ENCODE measurements at places on chromosomes 2 and 18. TPM values are rescaled to one million over a fixed set of nuclear protein-coding genes. Genes with fewer than 3 reads are reported as not detected.

GRCh38 chr18:56112984-56113383 lies 525.0 kb upstream of the TCF4 start:
- DNase-seq: no peak

GRCh38 chr18:658001-658946 lies 821 bp downstream of the TYMS start:
- peak; percentile 93 for DNase-seq

- no peak for DNase-seq
Measured at GRCh38 chr2:109423556-109424359, 190.0 kb downstream of the SEPTIN10 start.

Gene UGT1A5
- polyA plus RNA-seq: not detected

DNA sequence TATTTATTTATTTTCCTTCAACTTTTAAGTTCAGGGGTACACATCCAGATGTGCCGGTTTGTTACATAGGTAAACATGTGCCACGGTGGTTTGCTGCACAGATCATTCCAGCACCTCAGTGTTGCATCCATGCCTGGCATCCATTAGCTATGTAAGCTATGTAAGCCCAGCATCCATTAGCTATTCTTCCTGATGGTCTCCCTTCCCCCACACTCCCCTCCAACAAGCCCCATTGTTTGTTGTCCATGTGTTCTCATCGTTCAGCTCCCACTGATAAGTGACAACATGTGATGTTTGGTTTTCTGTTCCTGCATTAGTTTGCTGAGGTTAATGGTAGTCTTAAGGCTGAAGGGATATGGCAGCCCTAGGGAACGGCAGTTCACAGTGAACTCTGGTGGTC lies 203.4 kb downstream of the CTNNA2 start:
- no peak for DNase-seq

Gene RAPGEF4
- polyA plus RNA-seq: 2.5 TPM

DNA sequence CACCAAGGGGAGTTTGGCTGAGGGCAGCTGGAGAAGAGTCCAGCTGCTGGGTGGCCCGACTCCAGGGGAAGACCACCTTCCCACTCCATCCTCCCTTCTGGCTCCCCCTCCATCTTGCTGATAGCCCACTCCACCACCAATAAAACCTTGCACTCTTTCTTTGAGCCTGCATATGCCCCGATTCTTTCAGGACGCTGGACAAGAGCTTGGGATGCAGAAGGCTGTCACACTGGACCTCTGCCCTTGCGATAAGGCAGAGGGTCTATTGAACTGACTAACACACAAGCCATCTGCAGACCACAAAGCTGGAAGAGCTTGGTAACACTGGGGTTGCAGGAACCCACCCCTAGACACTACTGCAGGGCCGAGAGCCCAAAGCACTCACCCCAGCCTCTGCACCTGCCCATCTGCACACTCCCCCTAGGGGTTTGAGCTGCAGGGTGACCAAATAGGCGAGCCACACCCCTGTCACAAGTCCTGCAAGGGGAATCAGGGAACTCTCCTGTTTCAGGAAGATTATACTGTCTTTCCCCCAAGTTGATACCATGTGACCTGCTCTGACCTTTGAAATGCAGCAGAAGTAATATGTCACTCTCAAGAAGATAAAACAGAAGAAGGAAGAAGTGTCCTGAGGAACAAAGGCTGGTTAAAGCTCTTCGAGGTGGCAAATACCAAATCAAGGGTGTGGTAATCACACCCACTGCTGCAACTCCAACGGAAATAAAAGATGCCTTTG lies 70.5 kb downstream of the SMAD4 start:
- no peak for DNase-seq

DNA sequence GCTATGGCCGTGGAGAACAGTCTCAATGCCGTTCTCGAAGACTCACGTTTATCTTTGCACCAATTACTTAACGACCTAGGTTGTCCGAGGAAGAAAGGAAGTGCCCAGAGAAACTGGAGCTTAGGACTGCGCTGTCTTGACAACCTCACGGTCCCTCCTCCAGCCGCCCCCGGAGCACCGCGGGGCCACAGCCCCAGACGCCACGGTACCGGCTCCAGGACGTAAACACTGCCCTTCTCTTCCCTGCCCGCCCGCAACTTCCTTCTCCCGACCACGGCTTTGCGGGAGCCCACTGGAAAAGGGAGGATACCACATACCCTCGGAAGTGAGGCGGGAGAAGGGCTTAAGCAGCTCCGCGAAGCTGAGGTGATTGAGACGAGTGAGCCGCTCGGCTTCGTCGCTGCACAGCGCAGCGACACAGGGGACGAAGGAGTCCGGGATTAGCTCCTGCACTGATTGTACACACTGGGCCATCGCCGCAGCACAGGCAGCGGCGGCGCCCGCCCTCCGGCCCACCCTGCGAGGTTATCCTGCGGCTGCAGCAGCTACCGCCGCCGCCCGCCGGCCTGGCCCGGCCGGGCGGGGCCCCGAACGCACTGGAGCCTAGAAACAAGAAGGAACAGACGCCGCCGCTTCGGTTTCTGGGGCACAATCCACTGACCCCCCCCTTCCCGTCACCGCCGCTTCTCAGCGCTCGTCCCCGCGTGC lies 483 bp downstream of the TRAPPC8 start:
- DNase-seq: no peak

Gene BIN1
- polyA plus RNA-seq: 1,160 TPM

GRCh38 chr2:178005756-178006155 lies 66.8 kb downstream of the PDE11A start:
- no peak for DNase-seq

DNA sequence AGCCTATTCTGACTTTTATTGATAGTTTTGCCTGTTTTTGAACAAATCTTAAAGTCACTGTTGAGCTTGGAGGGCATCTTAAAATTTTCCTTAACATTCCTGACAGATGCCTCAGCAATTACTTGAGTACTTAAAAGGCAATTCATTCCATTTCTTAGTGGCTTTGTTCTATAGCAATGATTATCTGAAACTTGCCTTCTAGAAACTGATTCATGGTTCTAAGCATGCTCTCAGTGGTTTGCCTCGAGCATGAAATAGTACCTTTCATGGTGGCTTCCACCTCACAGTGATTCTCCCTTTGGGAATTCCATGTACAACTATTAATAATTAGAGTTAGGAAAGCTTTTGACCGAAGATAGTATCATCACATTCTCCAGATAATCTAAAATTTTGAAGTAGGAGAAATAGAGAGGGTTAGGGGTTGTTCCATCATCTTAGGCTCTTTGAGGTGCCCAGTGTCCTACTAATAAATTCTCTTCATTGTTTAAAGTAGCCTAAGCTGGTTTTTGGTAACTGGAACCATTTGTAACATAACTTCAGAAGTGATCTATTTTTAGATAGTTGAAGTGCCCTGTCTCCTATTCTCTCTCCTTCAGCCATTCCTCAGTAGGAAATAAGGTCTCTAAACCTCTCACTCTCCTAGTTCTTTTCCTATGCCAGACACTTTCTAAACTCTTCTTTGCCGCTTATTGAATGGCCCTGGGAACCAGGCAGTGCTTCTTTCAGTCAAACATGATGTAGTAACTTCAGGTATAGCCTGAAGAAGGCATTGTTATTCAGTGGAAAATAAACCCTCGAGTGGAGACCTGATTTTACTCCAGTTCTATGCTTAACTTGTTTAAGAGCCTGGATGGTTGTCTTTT lies 156.1 kb downstream of the HAUS1 start:
- no peak for DNase-seq

Gene ZNF804A
- polyA plus RNA-seq: 0.28 TPM

- no peak for DNase-seq
Measured at GRCh38 chr2:233449921-233450863, 95.9 kb downstream of the DGKD start.

GRCh38 chr18:59881728-59882656 lies 17.8 kb upstream of the PMAIP1 start:
- DNase-seq: no peak

GRCh38 chr2:134689315-134689714 lies 29.5 kb downstream of the TMEM163 start:
- no peak for DNase-seq

GRCh38 chr18:25646971-25647370 lies 295.0 kb upstream of the ZNF521 start:
- DNase-seq: no peak

DNA sequence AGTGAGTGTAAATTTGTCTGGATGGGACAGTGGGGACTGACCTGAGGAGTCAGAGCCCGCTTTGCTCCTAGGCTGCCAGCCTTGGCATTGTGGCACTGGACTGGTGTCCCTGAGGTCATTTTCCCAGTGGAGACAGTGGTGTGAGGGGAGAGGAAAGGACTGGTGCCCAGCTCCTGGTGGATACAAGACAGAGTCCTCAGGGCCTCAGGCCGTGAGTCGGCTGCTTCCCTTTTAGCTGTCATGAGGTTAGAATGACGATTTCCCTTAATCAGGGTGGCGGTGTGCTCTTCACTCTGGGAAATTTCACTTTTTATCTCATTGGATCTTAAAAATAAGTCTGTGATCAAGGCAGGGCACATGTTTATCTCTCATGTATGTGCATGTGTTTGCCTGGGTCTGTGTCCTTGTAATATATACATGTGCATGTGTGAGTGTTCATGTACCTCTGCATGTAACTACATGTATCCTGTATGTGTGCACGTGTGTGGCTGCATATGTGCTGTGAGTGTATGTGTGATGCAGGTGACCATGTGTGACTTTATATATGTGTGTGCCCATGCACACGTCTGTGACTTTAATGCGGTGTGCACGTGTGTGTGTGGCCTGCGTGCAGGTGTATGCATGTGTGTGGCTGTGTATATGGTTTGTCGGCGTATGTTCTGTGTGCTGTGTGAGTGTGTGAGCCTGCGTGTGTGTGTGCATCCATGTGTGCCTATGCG lies 55.7 kb downstream of the GLI2 start:
- no peak for DNase-seq

Gene KCNE4
- 3.4 TPM for polyA plus RNA-seq

DNA sequence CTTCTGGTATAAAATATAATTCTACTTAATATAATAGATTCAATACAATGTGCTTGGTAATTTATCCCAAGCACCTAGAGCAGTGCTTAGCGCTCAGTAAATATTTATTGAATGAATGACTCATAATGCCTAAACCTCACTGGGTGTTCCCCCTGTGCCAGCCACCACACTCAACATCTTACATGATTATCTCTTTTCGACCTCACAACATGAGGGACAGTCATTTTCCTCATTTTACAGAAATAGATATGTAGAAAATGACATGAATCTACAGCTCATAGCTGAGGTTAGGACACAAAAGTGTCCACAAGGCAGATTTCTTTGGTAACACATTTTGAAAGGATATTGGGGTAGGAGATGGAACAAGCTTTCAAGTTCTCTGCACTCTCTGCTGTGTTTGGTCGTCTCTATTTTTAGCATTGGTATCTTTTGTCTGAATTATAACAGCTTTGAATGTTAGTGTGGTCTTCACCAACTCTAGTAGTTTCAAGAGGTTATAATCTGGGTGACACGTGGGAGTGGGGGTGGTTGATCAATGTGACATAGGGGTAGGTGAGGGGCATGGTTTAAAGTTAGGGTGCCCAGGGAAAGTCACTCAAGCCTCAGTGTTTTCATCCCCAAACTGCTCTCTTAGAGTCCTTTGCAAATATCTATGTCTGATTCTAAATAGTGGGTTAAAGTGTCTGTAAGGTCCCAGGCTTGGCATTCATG lies 9.8 kb downstream of the MYOM1 start:
- DNase-seq: no peak

DNA sequence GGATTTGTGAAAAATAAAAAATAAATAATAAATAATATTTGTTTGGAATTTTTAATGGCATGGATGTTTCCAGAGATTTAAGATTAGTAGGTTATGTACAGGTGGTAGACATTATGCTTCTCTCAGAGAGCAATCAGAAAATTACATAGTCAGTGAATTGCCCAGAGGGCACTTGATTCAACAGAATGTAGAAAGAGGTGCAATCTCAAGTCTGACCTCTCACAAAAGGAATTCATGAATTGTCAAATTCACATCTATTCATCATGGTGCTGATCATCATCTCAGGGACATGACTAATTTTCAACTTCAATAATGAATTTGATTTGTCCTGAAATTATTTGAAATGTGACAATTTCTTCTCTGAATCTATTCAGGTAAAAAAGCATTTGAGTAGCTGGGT lies 172.5 kb downstream of the PDE11A start:
- DNase-seq: no peak

GRCh38 chr2:195498839-195499490 lies 158.1 kb upstream of the SLC39A10 start:
- DNase-seq: no peak

GRCh38 chr2:100975521-100975785 lies 26.6 kb upstream of the RPL31 start:
- DNase-seq: no peak

DNA sequence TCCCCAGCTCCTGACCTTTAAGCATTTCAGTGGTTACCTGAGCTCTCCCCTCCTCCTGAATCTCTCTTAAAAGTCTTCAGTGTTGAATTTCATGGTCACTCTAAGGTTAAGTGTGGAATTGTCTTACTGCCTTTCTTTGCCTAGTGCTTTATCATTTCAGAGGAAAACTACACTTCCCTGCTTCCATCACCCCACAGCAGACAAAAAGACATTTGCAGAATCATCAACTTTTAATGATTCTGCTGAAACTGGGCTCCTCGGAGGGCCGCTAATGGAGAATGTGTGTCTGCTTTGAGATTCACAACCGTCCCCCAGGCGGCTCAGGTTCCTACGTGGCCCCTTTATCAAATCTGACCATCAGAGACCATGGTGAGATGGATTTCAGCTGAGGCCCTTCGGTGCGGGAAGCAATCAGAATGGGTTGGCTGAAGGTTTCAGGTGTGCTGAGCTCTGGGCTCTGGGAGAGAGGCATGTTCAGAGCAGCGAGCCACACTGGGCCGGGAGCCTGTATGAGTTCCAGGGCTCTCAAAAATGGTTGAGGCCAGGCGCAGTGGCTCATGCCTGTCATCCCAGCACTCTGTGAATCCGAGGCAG lies 41.9 kb upstream of the TBC1D8 start:
- no peak for DNase-seq

- DNase-seq: peak; percentile 48
Measured at GRCh38 chr2:181411105-181411849, 45.9 kb upstream of the ITGA4 start.

GRCh38 chr2:62501794-62502500 lies 4.0 kb downstream of the TMEM17 start:
- no peak for DNase-seq

- no peak for DNase-seq
Measured at GRCh38 chr2:23383100-23383499, 1.9 kb upstream of the KLHL29 start.

GRCh38 chr2:147569426-147569825 lies 275.4 kb upstream of the ACVR2A start:
- DNase-seq: no peak

Data from hindlimb muscle (tissue), 1 donor.